ENCODE measurements at places on chromosomes 13 and 19.

DNA sequence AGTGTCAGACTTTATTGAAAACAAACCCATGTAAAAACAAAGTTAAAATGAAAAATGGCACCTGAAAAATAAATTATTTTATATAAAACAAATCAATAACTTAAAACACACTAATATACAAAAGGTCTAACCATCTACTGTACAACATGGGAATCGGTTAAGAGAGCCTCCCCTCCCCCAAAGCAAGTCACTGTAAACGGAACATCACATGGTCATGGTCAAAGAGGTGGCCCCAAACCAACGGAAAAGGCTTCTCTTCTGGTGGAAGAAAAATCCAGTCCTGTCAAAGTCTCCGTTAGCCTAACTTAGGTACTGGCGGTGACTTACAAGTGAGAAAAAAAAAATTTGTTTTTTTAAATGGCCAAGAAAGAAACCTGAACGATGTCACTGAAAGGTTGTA lies 15.7 kb upstream of the TIMM44 start:
- no peak for DNase-seq

DNA sequence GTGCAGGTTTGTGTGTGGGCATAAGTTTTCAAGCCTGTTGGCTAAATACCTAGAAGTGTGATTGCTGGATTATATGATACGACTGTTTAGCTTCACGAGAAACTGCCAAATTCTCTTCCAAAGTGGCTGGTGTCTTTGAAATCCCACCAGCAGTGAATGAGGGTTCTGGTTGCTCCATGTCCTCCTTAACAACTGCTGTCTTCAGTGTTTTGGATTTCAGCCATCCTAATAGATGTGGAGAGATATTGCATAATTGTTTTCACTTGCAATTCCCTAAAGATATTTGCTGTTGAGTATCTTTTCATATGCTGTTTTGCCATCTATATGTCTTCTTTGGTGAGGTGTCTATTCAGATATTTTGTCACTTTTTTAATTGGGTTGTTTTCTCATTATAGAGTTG lies 390.5 kb downstream of the ZNF536 start:
- DNase-seq = no peak

- no peak for DNase-seq
Observed at GRCh38 chr19:3725640-3726310, 17.6 kb downstream of the TJP3 start.

DNA sequence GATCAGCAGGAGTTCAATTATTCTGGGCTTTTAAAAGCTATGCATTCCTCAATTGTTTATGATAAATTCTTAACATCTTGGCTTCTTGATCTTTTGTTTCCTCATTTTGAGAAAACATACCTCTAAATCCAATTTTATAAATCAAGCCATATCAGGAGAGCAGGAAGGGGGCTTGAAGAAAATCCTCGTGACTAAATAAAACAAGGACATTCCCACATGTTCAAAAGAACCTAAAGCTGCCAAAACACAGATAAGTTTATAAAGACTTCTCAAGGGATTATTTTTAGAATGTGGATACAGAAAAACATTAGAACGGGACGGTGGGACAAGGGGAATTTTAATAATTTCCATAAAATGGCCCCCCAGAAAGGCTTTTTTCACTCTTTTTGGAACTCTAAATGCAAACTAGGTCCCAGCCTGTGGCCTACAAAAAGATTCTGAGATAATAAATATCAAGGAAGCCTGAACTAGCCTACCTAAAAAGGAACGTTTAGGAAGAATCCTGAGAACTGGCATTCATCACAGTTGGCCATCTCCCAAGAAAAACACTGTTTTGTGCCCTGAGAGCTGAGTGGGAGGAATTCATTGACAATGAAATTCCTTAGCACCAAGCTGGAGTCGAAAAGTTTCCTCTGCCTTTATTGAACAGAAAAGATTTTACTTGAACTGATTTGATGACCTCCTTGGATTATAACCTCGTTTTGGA lies 30.1 kb downstream of the ZAR1L start:
- DNase-seq = no peak
